ENCODE measurements at places on chromosomes 3 and 15. TPM values are rescaled to one million over a fixed set of nuclear protein-coding genes. Genes with fewer than 3 reads are reported as not detected.

Gene FSIP1
- 0.58 TPM for total RNA-seq

Gene SLC2A2
- total RNA-seq = not detected

- DNase-seq = no peak
Observed at GRCh38 chr3:174169736-174170135, 689.4 kb upstream of the NAALADL2 start.

GRCh38 chr3:107884719-107885460 is 205.9 kb downstream of the CD47 start:
- no peak for DNase-seq

- DNase-seq = no peak
Observed at GRCh38 chr3:14852717-14853116, 34.0 kb downstream of the FGD5 start.

- no peak for DNase-seq
Observed at GRCh38 chr3:8518138-8518537, 16.5 kb downstream of the LMCD1 start.

DNA sequence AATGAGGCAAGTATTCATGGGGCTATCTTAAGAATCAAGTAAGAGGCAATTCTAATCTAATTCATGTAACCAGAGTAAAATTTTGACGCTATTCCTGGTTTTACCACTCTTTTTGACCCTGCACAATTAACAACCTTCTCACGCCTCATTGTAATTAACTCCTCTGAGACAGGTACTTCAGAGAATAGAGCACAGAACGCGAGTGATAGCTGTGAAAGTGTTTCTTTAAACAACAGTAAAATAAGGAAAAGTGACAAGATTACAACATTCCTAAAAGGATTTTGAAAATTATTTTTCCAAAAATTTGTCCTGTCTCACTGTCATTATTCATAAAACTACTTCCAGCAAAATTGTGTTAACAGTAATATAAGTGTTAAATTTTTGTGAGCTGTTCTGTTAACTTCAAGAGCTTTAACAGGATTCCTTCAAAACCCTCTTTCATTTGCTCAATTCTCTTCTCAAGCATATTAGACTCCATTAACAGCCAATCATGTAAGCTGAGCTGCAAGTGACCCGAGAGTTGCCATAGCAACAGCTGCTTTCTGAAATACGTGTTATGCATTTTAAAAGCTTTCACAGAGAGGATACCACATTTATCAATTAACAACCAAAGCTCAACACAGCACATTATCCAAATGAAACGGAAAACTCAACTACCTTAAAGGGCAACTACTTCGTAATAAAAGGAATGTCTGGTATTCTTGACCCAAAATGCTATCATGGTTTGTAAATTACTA is 93.1 kb downstream of the STAG1 start:
- DNase-seq = no peak

- no peak for DNase-seq
Observed at GRCh38 chr3:46829699-46830208, 33.5 kb downstream of the MYL3 start.

Data from activated CD4-positive, alpha-beta memory T cell treated with anti-CD3 and anti-CD28 coated beads, Interleukin-2, amount 10 ng/mL, durations not matched to agents 7 days and 5 days (primary cell).